ENCODE measurements at places on chromosomes 7 and 10.

DNA sequence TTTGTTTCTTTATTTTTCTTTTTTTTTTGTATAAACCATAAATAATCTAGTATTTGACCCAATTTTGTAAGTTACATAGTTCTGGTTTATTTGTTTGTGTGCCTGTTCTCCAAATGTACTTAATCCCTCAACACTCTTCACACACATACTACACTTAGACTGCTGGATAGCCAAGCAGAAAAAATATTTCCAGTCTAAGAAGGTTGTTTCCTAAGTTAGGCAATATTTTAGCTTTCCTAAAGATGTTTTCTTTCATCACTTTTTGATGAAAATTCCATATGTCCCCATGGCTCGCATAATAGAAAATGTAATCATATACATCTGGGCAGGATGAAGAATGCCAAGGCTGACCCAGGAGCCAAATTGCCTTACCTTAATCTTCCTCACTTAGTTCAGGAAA is 105.3 kb downstream of the PPP1R3A start:
- no peak for DNase-seq

DNA sequence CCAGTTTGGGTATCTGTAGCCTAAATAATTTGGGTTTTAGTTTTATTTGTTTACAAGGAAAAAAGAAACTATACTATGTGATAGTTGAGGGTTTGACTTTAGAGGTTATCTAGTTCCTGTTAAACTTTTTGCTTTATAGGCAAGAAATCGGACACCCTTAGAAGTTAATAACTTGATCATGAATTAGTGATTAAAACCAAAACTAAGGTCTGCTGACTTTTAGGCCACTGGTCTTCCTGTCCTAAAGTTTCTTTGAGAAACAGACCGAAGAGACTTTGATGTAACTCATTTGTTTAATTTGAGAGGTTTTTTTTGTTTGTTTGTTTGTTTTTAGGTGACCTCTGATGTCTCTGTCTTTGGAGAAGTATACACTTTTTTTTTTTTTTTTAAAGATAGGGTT is 59.7 kb downstream of the PHTF2 start:
- no peak for DNase-seq

DNA sequence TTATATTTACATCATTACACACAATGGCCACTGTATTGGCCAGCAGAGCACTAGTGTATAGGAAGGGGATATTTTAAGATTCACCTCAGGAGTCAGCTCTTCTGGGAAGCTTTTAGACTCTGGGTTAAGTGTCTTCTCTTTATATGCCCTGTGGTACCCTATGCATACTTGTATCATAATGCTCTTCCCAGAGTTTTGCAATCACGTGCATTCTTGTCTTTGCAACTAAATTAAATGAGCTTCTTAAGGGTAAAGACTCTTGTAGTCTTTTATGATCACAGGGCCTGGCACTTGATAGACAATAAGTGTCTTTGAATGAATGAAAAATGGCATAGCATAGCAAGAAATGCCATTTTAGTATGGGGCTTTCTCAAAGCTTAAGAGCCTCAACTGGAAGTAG is 35.4 kb upstream of the ARMS2 start:
- DNase-seq, result no peak

- DNase-seq, result peak; percentile 39
Observed at GRCh38 chr7:29987811-29988317, 1.7 kb downstream of the SCRN1 start.
